ENCODE measurements at places on chromosomes 3 and 15. TPM values are rescaled to one million over a fixed set of nuclear protein-coding genes. Genes with fewer than 3 reads are reported as not detected.

Gene LRRIQ4
- total RNA-seq, result not detected

Gene SLC2A2
- not detected for total RNA-seq

Gene SLC6A11
- not detected for total RNA-seq

Gene TIGIT
- 72.8 TPM for total RNA-seq

Gene LXN
- total RNA-seq, result 6.6 TPM

DNA sequence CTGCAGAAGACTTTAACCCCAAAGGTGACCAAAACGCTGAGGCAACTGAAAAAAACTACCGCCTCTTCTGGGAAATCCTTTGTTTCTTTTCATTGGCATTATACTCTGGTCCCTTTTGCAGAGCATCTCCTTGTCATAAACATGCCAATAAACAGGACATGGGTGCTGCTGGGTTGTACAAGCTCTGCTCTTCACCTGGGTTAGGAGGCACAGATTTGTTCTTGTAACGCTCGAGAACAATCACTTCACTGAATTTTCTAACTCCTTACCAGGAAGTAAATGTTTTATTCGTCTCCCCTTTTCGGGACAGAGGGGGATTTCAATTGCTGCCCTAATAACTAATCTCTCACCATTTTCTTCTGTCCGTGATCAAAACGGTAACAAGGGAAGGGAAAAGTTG, 1.3 kb downstream of the PLCH1 start:
- peak; percentile 6 for DNase-seq

DNA sequence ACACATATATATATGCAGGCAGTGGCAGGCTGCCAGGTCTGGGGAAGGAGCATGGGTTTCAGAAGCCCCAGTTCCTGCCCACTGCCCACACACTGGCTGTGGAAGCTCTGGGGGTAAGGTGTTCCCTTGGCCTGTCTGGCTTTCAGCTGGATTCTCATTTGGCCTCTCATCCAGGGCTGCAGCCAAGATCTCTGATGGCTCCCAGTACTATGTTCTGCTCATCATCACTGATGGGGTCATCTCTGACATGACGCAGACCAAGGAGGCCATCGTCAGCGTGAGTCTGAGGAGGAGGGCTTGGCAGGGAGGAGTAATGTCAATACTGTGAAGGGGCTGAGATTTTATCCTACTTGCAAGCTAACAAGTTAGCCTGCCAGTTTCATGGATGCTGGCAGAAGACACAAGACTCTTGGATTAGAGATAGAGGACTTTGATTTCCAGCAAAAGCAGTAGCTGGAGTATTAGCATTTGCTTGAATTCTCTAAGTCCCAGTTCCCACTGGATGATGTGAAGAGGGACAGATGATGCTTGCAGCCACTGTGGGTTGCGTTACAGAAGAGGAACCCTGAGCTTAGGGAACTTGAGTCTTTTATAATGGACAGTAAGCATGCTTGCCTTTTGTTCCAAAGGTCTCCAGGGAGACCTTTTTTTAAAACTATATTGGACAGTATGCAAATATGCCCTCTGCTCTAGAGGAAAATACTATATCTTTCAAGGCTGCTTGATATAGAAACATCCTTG, 5.6 kb upstream of the BRPF1 start:
- no peak for DNase-seq

- DNase-seq, result no peak
Observed at GRCh38 chr3:127584734-127585133, 5.8 kb downstream of the TPRA1 start.

DNA sequence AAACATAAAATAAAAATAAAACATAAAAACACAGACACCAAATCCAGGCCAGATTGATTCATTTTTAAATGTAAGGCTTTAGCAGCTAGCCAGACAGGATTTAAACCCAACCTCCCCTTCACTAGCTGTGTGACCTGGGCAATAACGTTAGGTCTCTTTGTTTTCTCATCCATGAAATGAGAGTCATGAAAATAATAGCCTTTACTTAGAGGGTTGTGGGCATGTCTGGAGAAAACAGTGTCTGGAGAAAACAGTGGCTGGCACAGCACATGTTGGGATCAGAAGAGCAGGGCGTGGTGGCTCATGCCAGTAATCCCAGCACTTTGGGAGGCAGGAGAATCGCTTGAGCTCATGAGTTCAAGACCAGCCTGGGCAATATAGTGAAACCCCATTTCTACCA, 1.9 kb upstream of the DPPA4 start:
- DNase-seq, result no peak
